ENCODE measurements at places on chromosomes 7 and 10.

DNA sequence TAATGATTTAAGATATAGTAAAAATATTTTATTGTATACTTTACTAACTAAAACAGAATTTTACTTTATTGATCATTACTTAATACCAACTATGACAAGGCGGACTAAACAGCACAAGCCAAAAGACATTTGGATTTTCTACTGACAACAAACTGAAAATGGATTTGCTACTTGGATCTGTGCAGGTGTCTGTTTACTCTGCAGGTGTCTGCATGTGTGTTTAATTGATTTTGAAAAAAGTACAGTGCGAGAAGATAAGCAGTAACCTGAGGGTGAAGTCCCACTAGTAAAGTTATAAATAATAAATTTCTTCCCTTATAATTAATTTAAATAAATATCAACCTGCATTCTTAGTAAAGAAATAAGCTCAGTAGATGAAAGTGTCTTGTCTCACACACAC lies 696.8 kb upstream of the MBL2 start:
- no peak for DNase-seq

- DNase-seq = no peak
Measured at GRCh38 chr10:71359364-71360046, 37.2 kb upstream of the CDH23 start.

DNA sequence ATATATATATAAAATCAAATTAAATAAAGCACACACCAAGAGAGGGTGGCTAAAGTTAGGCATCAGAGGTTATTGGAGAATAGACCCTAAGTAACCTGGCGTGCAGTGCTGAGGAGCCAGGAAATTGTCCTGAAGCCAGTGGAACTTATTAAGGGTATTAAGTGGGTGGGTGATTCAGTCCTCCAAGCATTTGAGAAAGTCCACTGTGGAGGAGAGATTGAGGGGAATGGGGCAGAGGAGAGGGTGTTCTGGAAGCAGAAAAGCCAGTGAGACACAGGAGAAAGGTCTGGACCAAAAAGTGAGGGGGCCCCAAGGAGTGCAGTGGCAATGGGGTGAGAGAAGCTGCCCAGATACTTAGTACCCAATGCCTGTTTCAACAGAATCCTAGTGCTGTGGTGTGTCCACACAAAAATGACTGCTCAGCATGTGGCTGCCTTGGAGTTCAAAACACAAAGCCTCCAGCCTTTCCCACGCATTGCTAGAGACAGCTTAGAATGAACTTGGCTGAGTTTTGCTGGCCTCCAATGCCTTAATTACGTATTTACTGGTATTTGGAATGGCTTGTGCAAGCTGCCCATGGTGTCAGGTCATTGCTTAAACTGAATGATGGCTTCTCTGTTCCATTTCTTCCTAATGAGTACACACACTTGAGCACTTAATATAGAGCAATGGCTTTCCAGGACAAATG lies 44.9 kb upstream of the CHST15 start:
- DNase-seq = no peak

DNA sequence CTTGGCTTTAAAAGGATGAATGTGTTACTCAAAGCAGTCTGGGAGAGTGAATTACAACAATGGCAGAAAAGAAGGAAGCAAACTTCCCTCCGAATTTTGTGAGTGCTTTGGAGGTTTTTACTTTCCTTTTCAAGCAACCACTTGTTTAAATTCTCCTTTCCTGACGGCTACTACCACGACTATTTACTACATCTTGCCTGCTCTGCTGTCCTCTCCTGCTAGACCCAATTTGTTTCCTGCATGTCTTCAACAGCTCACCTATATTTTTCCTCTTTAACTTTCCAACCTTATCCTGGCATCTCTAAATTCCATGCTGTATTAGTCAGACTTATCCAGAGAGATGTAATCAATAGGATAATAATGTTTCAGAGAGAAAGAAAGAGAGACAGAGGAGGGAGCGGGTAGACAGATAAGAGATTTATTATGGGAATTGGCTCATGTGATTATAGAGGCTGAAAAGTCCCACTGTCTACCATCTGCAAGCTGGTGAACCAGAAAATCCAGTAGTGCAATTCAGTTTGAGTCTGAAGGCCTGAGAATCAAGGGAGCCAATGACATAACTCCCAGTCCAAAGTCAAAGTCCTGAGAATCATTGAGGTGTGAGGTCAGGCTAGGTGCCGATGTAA lies 42.8 kb upstream of the SLC13A1 start:
- DNase-seq = no peak

- no peak for DNase-seq
Measured at GRCh38 chr7:29291723-29292618, 97.4 kb downstream of the CHN2 start.

DNA sequence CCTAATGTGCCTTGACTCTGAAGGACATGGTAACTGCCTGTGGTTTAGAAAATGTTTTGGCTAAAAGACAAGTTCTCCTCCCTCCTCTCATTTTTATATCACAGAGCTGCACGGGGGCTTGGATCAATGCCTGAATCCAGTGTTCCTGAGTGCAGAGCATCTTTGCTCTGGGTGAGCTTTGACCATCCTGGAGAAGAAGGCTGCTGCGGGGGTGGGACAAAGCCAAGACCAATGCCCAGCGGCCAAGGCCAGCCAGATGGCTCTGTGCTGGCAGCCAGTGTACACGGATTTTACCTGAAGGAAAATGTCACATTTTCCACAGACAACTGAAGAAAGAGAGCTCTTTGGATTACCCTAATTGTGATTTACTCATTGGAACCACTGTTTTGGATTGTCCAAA lies 102.0 kb upstream of the TARP start:
- no peak for DNase-seq

GRCh38 chr10:98673171-98673782 lies 226.5 kb upstream of the HPS1 start:
- no peak for DNase-seq

DNA sequence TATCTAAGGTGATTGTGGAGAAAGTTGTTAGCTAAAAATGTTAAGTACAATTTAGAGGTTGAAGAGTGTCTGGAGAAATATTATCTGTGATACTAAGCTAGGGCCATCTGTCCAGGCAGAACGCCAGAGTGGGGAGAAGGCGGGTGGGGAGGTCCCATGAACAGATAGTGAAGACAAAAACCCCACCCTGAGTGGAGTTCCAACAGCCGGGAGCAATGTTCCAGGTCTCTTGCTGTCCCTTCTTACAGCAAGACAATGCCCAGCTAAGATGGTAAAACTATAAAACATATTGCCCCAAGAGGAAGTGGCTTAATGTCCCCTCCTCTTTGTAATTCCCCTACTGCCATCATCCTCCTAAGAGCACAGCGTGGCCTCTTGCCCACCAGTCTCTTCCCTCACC lies 10.4 kb upstream of the IL15RA start:
- DNase-seq = no peak

GRCh38 chr7:127781081-127781480 lies 129.1 kb downstream of the SND1 start:
- no peak for DNase-seq

GRCh38 chr10:33414841-33415240 lies 80.4 kb upstream of the NRP1 start:
- no peak for DNase-seq

DNA sequence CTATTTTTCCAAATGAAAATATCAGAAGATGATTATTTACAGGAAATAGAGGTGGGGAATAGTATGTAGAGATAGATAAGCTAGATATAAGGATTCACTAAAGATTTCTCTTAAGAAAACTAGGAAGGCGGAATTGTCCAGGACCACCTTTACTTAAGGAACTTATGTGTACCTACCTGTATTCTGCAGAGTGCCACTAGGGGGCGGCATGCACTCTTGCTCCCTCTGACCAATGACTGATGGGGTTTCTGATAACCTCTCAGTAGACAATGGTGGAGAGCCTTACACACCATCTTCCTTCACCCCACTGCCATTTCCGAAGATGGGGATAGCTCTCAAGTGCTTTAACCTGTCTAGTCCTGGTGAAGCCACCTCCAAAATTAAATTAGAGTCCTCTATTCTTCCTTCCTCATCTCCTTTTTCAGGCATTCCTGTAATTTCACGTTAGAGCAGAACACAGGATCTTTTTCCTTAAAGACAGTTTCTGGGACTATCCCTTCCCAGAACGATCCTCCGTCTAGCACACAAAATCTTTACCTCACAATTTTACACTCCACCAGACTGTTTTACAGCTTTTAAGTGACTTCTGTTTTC lies 453.1 kb downstream of the SORCS1 start:
- DNase-seq = no peak

- no peak for DNase-seq
Measured at GRCh38 chr10:96338279-96338925, 20.4 kb downstream of the OPALIN start.

DNA sequence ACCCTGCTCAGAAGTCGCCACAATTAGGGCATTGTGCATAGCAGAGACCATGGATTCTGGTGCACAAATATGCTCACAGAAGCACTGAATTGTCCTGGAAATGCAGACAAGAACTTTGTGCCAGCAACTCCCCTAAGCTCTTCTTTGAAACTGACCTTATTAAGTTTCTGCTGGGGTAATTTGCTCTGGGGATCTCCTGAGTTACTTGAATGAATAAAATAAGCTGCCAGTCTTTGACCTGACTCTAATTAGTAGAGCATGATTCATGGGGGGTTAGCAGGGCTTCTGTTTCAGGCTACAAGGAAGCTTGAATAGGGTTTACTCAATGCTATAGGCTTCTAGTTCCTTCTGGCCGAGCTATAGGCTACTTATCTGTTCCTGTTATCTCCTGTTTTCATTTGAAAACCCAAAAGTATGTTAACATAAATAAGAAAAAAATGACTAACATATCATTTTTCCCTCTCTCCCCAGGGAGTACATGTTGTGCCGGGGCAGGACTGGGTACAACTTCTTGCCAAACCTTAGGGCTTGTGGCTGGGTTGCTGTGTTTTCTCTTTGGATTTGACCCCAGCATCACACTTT lies 169.0 kb upstream of the TMEM229A start:
- DNase-seq = no peak

DNA sequence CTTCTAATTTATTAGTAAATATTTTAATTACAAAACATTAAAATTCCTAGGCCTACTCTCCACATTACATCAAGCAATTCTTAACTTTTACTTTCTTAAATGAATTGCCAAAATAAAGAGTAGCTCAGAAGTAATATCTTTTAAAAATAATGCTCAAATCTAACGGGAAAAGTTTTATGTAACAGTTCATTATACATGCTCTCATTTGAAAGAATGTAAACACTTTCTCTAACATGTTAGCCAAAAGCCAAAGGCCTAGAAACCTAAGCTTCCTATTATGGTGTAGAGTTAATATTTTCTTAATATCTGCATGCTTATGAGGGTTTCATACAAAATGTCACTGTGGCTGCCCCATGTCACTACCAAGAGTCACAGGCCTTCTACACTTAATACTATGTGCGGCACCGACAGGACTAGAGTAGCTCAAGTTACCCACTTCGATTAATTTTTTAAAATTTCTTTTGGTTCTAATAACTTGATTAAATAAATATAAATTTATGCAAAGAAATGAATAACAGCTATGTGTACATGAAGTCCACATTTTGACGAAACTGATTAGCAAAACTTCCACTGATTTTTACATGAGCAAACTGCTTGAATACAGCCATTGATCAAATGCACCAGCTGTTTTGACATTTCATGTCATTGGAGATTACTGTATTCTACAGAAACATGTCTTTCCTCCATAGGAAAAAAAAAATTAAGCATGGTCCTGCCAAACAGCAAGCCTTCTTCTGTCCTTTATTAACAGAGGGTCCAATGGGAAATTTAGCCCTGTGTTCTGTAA lies 3.5 kb downstream of the COBL start:
- DNase-seq = no peak

GRCh38 chr10:124694481-124695220 lies 49.5 kb downstream of the FAM53B start:
- DNase-seq = no peak

- DNase-seq = peak; percentile 37
Measured at GRCh38 chr10:11150231-11150731, 132.6 kb downstream of the CELF2 start.

DNA sequence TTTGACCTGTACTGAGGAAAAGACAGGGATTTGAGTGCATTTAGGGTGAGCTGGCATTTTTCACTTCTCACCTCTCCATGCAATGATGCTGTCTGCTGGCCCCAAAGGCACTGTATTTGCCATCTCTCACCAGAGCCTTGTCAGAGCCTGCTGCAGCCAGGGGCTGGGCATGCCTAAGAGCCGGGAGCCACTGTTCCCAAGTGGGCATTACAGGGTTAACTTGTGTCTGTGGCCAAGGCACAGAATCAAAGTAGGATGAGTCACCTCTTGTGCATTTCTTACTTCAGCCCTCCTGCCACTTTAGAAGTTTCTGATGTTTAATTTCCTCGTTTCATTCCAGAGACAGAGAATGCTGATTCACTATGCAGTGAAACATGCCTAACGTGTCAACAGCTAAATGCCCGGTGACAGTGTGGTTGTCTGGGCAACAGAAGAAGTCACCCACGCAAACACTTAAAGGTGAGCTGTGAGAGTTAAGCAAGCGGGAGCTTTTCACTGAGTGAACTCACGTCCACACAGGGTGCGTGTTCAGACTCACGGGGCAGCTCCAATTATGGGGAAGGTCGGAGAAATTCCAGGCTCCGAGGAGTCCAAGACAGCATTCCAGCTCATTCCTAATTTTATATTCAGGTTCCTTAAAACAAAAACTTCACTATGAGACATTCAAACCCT lies 57.1 kb upstream of the IGFBP3 start:
- no peak for DNase-seq

DNA sequence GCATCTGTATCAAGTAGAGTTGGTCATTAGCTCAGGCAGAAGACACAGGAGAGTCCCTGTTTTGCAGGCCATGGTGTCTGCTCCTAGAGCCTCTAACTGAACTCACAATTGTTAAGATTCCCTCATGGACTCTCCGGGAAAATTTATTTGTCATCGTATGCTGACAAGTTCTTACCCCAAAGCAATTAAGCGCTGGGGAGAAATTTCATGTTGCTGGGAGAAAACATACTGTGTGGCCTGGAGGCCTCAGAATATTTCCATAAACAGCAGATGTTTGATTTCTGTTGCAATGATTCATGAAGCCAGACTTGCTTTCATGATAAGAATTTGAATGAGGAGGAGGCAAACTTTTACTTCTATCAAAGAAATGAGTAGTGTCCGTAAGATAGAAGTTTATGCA lies 583.2 kb downstream of the GATA3 start:
- no peak for DNase-seq

GRCh38 chr7:107390916-107391315 lies 78.9 kb upstream of the GPR22 start:
- DNase-seq = no peak

DNA sequence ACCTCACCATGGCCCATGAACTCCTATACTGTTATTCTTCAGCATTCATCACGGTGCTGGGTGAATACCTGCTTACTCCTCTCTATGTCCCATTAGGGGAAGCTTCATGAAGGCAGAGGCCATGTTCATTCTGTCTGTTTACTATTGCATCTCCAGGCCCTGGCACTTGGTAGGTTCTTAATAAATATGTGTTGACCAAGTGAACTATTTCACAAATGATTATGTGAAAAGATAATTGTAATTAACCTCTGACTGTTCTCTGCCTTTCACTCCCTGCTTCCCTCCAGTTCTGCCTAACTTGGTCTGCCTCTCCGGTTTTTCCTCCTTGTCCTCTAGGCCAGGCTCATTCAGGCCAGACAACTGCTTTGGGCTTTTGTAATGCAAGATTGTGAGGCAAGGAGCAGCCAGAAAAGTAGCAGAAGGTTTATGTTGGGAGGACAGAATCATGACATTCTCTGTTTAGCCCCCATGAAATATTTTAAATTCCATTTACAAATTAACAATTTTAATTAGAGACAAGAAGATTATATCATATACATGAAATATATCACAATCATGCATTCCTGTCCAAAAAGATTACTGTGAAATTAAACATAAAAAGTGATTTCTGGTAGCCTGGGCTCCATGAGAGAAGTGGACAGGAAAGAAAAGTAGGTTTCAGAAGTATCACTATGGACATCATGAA lies 42.1 kb upstream of the PLXNA4 start:
- DNase-seq = no peak

Measured in stimulated activated naive CD4-positive, alpha-beta T cell (primary cell).